ENCODE measurements at places on chromosomes 1 and 21.

DNA sequence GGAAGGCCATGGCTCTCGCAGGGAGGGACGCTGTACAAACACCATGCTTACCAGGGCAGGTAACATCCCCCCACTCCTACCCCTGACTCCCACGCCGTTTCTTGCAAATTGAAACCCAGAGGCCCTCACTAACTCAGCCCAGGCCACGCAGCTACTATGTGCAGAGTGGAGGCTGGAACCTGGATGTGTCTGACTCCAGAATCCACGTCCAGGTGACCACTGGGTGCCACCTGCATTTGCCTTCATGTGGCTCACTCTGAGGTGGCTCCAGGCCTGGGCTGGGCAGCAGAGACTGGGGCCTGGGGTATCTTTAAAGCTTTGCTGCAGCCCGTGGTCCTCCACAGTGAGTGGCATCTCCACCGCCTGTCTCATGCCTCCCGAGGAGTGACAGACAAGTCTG lies 29.6 kb upstream of the AJAP1 start:
- DNase-seq: no peak

GRCh38 chr1:202568410-202568809 lies 141.8 kb downstream of the SYT2 start:
- DNase-seq: no peak

DNA sequence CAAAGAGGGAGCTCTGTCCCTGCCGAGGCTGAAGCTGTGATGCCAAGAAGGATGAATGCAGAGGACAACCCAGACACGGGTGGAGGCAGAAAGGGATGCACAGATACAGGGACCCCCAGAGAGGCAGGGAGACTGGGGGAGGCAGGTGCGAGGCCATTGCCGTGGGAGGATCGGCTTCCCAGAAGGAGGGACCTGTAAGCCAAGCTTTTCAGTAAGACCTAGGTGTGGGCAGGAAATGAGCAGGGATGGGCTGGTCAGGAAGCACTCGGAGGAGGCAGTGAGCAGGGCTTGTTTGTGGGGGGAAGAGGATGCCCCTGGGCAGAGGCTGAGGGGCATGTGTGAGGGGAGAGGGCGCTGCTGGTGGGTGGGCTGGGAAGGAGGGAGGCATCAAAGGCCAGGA lies 67.7 kb upstream of the WNT4 start:
- no peak for DNase-seq

DNA sequence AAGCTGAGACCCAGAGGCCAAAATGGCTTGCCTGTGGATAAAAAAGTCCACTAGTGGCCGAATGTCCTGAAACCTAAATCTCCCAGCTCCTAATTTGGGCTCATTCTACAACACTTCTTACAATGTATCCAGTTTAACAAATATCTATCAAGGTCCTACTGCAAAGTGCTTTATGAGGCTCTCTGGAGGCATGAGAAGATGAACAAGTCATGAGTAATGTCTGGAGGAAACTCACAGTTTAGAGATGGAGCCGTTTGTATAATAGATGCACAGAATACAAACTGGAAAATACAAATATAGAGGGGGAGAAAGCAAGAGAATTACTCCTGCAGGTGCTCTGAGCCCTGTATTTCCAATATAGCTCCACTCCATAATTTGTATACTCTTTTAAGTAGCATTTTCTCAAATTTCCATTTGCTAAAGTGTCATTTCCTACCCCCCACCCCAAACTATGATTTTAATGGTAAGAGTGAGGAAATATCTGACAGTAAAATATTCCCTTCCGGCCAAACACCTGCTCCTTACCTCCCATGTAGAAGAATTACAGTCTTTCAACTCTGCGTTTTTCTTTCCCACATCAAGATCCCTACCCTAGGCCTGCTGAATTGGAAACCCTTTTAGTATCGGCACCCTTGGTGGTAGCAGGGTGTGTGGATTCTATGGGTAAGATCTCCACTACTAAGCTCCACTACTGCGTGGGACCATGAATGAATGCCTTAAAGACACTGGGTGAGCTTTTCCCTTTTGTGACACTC lies 3.3 kb upstream of the ADAMTS5 start:
- DNase-seq: no peak

GRCh38 chr1:41483001-41483850 lies 1.3 kb downstream of the EDN2 start:
- no peak for DNase-seq

DNA sequence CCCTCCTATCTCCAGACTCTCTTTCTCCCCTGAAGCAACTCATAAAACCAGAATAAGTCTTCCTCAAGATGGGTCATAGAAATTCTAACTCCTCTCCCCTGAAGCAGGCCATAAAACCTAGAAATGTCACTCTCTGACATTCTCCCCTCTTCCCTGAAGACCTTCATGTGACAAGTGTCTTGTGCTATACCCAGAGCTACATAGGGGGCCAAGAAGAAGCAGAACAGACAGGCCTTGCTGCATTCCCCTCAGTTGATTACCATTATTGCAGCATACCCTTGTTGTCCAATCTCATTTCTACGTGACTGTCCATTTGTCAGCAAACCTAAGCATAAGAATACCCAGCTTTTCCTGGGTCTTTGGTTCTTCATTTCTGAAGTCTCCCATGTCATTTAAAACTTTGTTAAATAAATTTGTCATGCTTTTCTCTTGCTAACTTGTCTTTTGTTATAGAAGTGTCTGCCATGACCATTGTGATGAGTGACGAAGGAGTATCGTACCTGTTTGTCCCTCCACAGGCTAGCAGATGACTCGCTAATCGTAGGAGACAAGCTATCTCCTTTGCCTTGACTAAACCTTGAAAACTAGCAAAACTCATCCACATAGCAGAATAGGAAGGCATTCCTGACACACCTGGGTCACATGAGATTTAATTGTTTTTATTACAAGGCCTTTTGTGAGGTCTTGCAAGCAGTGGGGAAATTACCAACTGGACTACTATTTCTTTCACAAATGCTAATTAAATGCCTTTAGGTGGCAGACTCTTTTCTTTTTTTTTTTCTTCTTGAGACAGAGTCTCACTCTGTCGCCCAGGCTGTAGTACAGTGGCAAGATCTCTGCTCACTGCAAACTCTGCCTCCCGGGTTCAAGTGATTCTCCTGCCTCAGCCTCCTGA lies 39.4 kb upstream of the ZNF326 start:
- DNase-seq: no peak

GRCh38 chr1:39671793-39672550 lies at the start of gene NT5C1A:
NT5C1A (minus strand) TSS chr1:39672107; CDS start chr1:39672038, 69 bp downstream.
- DNase-seq: no peak

DNA sequence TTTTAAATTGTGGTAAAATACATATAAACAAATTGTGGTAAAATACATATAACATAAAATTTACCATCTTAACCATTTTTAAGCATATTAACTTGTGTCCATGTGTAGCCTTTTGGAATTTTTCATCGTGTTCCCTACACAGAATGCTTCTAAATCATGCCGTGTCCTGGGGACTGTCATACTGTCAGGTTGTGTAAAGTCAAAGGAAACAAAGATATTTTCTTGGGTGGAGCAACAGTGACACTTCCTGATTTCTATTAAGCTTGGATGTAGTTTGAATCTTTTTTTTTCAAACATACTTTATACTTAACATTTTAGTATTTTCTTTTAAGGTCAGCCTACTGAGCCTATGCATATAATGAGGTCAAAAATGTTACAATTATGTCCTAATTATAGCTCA lies 32.3 kb downstream of the DOP1B start:
- DNase-seq: no peak

DNA sequence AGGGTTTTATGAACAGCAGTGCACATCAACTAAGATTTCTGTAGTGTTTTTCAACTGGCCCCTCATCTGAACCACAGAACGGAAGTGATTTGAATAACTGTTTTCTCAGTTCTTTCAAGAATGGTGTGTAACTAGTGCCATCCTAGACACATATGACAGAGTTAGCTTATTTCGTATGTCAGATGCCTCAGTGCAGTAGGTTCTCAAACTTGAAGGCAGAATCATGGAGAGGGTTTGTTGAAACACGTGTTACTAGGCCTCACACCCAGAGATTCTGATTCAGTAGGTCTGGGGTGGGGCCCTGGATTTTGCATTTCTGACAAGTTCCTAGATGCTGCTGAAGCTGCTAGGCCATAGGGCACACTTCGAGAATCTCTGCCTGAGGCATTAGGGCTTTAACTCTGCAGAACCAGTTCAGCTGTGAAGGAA lies 49.0 kb downstream of the SCCPDH start:
- no peak for DNase-seq

- DNase-seq: no peak
Observed at GRCh38 chr1:34290831-34291230, 114.1 kb downstream of the C1orf94 start.

DNA sequence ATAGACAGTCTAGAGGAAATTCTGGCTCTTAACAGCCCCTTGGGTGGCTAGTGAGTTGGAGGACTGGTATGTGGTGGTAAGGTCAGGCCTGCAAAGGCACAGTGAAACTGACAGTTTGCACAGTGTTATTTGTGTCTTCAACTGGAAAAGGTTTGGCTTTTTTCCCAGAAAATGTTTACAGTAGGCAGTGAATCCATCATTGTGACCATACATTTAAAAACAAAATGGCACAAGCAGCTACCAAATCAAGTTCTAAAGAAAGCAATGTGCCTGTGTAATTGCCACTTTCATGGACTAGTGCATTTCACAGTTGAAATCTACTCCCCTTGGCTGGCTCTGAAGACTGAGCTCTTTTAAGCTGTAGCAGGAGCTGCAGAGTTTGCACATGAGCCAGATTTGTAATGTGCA lies 24.8 kb downstream of the ATPAF1 start:
- DNase-seq: peak; percentile 86

- peak; percentile 4 for DNase-seq
Observed at GRCh38 chr1:107294686-107295085, 153.8 kb downstream of the NTNG1 start.

DNA sequence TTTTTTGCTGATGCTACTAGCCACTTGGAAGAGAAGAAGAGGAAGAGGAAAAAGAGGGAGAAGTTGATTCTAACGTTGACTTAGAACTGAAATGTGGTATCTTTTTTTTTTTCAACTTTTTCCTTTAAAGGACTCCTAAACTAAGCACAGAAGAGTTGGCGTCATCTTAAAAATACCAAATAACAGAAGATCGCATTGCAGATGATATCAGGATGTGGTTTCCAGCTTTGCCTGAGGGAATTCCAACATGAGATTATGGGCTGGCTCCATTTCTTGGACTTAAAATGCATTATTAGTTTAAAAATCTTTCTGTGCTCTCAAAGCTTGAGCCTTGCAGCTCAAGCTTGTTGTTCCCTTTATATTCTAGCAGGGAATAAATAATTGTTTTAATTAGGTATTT lies 29.8 kb downstream of the WDR3 start:
- peak; percentile 19 for DNase-seq

DNA sequence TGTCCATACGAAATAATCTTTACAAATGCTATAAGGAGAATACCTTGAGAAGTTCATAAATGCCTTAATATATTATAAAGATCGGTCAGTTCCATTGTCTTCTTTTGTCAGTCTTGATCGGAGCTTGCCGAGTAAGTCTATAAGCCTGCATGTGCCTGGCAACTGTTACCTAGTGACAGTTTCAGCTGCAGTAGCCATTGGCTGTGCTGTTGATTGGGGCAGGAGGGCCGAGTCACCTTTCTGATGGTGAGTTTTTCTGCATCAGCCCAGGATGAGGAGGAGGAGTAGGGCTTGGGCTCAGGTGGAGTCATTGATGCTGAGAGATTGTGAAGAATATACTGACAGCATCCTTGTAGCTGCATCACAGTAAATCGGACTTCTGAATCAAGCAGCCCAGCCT lies 1.9 kb upstream of the GPR52 start:
- no peak for DNase-seq

DNA sequence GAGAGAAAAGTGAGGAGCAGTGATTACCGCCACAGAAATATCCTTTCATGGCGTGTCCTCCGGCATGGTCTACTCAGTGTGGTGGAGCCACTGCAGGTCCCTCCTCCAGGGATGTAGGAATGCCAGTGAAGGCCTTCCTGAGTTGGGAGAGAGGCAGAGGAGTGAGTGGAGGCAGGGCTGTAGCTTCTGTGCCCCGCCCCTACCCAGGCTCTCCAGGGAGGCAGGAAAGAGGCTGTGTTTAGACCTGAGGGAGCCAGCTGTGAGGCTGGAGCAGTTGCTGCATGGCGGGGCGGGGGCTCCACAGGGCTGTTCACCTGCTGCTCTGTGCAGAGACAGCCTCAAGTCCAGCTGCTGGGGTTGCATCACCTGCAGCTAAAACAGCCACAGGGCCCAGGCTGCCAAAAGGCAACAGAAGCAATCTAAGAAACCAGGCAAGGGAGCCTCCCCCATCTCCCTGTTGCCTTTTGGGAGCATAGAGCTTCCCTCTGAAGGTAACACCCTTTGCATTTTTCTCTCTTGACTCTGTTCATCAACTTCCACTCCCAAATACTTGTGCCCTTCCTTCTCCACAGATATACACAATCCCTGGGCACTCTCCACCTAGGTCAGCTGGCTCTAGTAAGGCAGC lies 801 bp upstream of the ANXA9 start:
- no peak for DNase-seq

DNA sequence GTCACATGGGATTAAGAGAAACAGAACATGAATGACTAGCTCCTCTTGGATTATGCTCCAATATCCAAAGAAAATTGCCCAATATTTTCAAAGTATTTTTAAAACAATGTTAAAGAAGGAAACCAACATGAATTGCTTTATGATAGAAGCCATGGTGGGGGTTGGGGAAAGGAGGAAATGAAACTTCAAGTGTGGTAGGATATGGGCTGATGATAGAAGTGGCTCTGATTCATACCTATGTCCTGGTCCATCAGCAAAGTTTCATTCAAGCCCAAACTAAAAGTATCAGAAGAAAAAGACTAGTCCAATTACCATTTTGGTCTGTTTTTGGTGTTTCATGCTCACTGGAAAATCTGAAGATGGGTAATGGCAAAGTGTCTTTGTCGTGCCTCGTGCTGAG lies 104.2 kb upstream of the PROX1 start:
- DNase-seq: no peak

DNA sequence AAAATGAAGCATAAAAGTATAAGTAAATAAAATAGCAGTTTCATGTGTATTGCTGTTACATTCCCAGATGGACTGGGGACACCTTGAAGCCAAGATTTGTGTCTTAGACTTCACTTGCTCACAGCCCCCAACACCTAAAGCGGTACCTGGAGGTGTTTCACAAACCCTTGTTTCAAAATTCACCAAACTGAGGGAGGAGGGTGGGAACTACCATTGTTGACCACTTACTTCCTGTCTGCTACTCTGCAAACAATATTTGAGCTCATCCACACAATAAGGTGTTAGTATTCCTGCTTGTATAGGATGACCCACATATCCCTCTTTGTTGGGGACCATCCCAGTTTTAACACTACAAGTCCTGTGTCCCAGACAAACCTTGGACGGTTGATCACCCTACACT lies 115.9 kb upstream of the SYT6 start:
- no peak for DNase-seq

- DNase-seq: no peak
Observed at GRCh38 chr1:57858740-57859139, 434.9 kb upstream of the DAB1 start.

GRCh38 chr1:160207771-160208556 lies 2.8 kb downstream of the PEA15 start:
- DNase-seq: no peak

DNA sequence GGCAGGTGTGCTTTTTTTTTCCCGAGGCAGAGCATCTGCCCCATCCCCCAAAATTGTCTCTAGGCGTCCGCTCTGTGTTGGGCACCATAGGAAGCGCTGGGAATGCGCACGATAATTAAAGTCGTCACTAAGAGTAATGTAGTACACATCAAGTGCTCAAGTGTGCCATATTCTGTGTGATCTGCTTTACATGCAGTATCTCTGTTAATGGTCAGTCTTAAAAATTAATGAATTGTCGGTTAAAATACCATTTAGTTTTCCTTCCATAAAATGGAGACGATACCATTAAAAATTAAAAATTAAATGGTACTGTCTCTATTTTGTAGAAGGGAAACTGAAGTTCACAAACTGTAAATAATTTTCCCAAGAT lies 544 bp upstream of the CCT8 start:
- DNase-seq: no peak
